AG09319 (cell line): ENCODE measurements at places on chromosomes 3 and 15.

DNA sequence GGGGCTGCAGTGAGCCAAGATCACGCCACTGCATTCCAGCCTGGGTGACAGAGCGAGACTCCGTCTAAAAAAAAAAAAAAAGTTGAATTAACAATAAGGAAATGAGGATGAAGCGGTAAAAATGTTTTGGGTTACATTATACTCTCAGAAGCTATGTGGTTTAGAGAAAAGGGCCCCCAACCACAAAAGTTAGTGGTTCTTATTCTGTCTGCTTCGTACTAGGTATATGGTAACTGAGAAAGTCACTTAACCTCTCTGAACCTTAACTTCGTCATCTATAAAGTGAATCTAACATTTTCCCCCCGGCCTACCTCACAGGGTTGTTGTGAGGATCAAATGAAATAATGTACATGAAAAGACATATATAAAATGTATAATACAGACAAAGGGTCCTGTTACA, 38.4 kb upstream of the EHHADH start:
- no peak for DNase-seq

DNA sequence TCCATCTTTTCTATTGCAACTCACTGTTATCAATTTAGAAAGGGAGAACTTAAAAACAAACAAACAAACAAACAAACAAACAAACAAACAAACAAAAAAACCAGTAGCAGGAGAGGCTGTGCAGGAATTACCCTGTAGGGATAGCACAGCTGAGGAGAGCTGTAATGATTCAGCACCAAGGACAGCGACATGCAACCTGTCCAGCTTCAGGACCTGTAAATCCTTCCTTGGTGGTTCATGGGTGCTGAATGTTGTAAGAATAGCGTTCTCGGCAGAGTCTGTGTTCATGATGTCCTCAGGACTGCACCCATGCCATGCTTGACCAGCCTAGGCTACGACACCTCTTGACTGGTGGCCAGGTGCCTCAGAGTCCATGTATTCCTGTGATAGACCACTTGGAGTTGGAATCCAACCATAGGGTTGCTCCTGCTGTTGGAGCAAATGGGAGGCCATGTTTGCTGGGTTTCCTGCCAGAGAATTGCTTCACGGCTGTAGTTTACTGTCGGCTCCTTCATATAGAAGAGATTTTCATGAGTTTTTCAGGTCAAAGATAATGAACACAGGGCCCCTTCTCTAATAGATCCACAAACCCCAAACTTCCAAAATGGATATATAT, 65.9 kb downstream of the CACNA2D3 start:
- DNase-seq = peak; percentile 4

GRCh38 chr3:142886940-142887339, 1.9 kb downstream of the PCOLCE2 start:
- no peak for DNase-seq

- no peak for DNase-seq
Measured at GRCh38 chr3:46632792-46633191, 20.5 kb downstream of the FAM240A start.

DNA sequence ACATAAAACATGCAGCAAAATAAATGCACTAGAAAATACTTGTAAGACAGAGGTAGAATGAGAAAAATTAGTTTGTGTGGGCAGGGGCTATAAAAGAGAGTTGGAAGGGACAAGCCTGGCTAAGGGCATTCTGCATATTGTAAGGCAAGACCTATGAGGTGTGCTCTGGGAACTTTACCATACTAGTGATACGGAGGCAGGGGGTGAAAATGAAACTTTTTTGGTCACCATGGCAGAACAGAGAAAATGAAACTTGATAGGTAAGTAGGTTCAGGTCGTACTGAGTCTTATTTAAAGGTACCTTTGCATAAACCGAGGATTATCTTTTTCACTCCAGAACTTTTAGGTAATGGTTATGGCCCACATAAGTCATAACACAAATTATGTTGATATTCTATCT, 74.7 kb upstream of the ACKR4 start:
- DNase-seq = no peak

- no peak for DNase-seq
Measured at GRCh38 chr3:71890356-71890931, 105.5 kb upstream of the PROK2 start.

DNA sequence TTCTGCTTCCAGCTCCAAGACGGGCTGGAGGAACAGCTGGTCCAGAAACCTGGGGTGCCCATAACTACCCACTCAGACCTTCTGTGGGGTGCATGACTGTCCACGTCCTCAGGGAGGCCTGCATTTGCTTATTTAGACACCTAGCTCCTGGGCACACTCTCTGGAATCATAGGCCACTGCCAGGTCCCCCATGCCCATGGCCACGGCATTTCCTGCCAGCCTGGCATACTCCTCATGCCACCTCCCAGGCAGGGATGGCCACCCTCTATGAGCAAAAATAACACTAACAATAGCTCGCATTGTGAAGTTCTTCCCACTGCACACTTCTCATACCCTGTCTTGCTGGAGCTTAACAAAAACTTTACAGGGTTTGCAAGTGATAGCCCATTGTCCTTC, 166.9 kb upstream of the TPM1 start:
- no peak for DNase-seq

DNA sequence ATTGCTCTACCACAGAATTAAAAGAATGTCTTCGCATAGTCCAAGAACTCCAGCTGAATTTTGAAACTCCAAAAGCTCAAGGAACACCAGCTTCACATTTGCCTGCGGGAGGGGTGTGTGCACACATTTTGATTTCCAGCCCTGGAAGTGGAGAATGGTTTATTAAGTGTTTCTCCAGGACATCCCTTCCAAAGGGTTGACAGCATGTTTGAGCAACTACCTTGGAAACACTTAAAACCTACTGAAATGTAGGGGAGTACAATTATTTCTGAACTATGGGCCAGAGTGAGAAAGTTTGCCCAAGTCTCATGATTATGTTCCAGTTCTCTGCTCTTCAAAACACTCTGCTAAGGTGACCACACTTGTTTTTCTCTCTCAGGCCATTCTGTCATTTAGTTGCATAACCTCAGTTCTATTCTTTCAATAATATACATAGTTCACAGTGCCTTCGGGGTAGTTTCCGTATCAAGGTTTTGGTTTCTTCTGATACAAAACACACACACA, 7.9 kb downstream of the ACP3 start:
- DNase-seq = no peak

DNA sequence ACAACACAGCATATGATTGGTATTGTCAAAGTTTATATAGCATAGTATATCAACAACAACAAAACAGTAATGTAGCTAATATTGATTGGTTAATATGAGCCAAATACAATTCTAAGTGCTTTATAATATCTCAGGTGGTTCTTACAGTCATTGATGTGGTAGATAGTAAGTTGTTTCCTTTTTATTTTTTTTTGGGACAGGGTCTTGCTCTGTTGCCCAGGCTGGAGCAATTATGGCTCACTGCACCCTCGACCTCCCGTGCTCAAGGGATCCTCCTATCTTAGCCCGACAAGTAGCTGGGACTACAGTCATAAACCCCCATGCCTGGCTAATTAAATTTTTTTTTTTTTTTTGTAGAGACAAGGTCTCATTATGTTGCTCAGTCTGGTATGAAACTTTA, 2.7 kb downstream of the RNF13 start:
- no peak for DNase-seq

DNA sequence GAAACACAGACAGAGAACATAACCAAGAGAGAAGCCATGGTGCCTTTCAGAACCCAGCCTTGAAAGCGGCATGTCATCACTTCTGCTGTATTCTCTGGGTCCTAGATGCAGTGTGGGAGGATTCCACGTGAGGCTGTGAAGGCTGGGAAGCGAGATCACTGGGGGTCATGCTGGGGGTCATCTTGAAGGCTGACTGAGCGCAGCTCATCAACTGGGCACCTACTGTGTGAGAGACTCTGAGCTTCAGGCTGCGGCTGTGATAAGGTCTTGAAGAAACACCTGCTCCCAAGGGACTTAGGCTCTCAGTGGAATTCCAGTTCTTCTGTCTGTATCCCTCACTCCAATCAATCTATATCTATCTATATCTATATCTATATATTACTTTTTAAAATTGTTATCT, 91.8 kb upstream of the KLF13 start:
- no peak for DNase-seq

DNA sequence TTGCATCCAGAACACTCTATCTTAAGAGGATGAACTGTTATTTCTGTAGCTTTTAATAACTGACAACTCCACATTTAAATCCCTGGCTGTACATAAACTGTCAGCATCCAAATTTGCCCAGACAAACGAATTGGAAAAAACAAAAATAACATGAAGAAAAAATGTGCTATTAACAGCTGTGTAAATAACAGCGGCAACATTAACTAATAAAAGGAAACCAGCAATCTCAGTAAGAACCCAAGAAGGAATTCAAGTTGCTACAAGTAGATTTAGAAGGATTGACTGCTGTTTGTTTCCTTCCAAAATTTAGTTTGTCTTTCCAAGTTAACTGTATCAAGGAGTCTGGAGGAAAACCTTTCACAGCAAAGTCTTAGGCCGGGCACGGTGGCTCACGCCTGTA, 550.6 kb upstream of the MDFIC2 start:
- DNase-seq = no peak

DNA sequence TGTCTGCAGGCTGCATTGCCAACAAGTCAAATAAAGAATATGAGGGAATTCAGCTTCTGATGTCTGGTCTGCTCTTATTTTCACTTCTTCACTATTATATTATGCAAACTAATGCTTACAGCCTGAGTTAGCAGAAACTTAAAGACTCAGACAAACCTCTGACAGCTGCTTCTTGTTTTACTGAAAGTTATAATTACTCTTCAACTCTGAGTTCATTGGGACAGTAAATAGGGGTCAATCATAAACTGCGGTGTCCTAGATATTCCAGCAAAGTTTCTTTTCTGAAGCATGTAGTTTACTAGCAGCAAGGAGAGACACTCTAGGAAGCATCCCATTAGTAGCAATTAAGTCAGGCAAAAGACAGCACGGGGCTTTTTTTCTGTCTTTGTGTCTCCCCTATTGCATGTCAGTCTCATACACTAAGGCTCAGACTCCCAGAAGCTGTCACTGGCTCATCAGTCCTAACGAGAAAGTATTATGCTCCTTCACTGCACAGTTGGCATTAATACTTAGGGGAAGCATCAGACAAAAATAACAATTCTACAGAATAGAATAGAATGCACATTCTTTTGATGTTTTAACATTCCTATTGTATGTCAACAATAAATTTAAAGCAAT, 1060.8 kb downstream of the ROBO1 start:
- no peak for DNase-seq

GRCh38 chr3:28916713-28917499, 364.0 kb upstream of the RBMS3 start:
- DNase-seq = peak; percentile 52

GRCh38 chr3:191301782-191302411, 27.3 kb upstream of the CCDC50 start:
- no peak for DNase-seq

GRCh38 chr3:39911465-39912309, 102.3 kb downstream of the MYRIP start:
- no peak for DNase-seq

DNA sequence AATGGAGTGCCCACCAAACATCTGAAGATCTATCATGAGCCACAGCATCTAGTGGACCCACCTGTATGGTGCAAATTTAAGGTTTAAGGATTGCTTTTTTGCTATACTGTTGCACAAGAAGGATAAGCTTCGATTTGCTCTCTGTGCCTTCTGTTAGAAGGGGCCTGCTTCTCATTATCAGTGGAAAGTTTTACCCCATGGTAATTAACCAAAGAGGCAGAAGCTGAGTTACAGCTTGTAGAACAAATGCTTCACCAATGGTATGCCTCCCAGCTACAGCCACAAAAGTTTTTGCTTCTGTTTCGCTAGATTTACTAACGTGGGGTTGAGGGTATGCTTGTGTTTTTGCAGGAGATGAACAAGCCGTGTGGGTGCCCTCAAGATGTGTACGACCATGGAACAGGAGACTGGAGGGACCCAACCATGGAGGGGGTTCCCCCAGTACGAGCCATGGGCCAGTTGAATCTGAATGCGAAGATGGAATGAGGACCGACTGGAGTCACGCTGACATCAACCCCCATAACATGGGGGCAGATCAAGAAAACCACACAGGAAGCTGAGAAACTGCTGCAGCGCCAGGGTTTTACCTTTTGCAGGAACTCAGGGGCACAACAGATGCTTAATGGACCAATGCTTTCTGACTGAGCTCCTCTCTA, 43.5 kb downstream of the ACAD9 start:
- no peak for DNase-seq

DNA sequence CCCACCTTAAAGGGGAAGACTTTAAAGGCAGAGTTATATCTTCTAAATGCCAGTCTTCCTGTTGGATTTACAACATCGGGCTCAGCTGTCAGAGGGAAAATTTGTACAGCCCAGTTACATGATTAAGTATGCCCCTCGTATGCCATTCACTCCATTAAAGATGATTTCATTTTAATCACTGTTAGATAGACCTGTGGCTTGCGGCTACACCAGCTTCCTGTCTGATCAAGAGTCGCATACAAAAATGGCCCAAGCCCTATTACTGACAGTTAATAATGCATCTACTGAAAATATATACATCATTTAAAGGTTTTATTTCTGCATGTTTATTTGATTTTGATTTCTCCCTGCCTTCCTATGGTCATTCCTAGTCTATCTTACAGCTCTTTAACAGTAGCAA, 7.1 kb downstream of the EIF4E3 start:
- no peak for DNase-seq

DNA sequence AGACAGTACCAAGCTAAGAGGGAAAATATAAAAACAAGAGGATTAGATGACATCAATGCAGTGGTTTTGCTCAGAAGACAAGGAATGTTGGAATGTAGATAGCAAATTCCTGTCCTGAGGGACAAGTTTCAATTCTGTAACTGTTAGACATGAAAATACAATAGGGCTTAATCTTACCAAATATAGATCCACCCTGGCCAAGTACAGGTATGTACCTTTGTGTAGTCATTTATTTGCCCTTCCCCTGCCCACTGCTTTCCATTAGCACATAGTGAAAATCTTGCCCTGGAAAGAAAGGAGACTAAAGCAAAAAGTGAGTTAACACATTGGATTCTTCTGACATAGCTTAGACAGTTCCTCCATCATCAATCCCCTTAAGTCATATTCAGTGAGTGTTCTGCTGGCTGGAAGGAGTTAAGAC, 389.0 kb upstream of the THBS1 start:
- DNase-seq = no peak

DNA sequence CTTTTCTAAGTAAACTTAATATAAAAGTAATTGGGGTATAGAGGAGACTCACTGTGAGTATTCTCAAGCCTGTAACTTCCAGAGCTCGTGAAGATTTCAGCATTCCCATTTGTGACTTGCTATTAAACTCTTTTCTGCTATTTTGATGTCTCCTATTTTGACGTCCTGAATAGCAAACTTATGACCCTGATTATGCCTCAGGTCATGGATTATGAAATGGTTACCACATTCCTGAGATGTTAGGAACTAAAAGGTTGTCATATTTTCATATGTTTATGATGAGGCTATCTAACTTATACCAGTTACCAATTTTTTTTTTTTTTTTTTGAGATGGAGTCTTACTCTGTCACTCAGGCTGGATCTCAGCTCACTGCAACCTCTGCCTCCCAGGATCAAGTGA, 105.5 kb downstream of the ATG7 start:
- DNase-seq = no peak
